Activated CD8-positive, alpha-beta T cell treated with anti-CD3 and anti-CD28 coated beads, Interleukin-2, amount 10 ng/mL, durations not matched to agents 7 days and 5 days (primary cell): ENCODE measurements at places on chromosomes 6 and 20. TPM values are rescaled to one million over a fixed set of nuclear protein-coding genes. Genes with fewer than 3 reads are reported as not detected.

LHFPL5 gene
- not detected for total RNA-seq

PGC gene
- total RNA-seq, result not detected

RHAG gene
- not detected for total RNA-seq

ADTRP gene
- total RNA-seq, result 0.63 TPM

MARCKS gene
- total RNA-seq, result 0.05 TPM

ADGRB3 gene
- total RNA-seq, result not detected

TDRD6 gene
- total RNA-seq, result not detected

SLC4A11 gene
- 2.8 TPM for total RNA-seq

NKX2-2 gene
- not detected for total RNA-seq

APCDD1L gene
- not detected for total RNA-seq
